ENCODE measurements at places on chromosomes 12 and 14.

- DNase-seq, result peak; percentile 96
Measured at GRCh38 chr14:51539571-51540037, 112.1 kb upstream of the FRMD6 start.

DNA sequence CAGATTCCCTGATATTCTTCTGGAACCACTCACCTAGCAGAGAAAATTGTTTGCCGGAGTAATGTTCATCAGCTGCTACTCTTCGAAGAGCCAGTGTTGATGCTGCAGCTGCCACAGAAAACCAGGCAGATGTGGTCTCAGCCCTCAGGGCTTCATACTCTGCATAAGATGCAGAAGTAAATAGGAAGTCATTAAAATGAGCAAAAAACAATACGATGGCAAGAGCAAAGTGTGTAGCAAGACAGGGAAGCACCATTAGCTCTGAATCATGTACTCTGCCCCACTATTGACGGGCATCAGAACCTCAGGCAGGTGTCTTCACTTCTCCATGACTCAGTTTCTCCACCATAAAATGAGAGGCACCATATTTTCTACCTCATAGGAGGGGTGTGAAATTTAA, 991.6 kb upstream of the TMEM132C start:
- no peak for DNase-seq

GRCh38 chr14:72891666-72892102, 2.2 kb downstream of the DPF3 start:
- no peak for DNase-seq

DNA sequence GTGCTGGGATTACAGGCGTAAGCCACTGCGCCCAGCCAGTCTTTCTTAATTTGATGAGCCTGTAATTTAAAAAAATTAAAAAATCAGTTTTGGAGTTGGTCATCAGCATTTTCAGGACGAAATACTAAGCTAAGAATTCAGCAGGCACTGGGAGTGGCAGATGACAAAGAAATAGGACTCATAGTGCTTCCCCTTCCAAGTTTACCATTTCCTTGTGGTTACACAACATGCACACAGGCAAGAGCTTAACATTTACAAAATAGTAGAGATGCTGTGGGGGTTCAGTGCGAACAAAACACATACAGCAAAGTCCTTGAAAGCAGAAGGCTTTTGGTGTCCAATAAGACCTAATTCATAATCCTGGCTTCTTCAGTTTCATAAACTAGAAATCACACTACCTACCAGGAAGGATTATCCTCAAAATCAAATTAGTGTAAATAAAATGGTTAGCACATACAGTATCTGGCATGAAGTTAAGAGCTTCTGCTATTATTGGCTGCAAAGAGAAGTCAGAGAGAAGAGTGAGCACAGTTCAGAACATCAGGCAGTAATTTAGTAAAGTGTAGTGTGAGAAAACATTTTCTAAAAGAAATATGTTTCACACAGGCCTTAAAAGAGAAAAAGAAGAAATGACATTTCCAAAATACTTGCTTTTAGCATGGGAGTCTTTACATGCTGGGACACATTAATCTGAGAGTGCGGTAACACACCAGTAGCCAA, 22.2 kb upstream of the KIF21A start:
- DNase-seq, result no peak

DNA sequence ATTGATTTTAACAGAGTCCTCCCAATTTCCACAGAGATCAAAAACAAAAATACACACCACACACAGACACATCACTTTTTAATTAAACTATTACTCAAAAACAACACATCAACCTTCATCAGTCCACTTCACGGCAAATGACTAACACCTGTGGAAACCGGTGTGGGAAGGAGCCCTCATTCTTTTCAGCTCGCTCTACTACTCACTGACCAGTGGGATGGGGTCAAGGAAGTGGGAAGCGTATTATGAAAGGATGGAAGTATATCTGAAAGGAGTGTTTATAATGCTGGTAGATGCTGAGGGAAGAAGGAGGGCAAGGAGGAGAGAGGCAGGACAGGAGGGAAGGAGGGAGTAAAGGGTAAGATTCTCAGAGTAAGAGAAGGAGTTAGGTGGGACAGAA, 156.5 kb downstream of the EPS8 start:
- no peak for DNase-seq

Data from fibroblast of skin of abdomen (primary cell).